ENCODE measurements at places on chromosomes 2 and 18.

DNA sequence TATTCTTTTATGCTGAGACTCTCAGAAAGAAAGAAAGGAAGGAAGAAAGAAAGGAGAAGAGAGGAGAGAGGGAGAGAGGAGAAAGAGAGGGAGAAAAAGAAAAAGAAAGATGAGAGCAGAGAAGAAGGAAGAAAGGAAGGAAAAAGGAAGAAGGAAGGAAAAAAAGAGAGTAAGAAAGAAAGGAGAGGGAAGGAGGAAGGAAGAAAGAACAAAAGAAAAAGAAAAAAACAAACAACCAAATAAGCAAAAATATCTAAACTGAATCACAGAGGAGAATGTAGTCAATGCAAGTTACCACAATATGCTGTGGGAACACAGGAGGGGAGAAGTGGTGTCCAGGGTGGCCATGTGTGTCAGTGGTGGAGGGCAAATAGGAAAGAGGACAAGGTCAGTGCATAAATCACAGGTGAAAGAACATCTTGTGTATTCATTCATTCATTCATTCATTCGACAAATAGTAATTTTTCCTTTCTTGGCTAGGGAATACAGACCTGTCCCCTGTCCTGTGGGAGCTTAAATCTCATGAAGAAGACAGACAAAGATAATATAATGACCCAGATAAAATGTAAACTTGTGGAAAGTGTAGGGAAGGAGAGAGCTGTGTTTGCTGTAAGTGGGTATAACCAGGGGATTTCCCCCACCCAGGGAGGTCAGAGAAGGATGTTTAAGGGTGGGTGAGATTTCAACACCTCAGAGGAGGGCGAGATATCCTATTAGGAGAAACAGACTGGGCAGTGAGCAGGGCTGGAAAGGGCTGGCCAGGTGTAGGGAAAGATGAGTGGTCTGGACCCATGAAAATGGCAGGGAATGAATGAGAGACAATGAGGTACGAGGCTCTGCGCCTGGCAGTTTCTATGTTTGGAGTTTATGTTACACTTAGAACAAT, 50.7 kb downstream of the IL1R2 start:
- no peak for DNase-seq

DNA sequence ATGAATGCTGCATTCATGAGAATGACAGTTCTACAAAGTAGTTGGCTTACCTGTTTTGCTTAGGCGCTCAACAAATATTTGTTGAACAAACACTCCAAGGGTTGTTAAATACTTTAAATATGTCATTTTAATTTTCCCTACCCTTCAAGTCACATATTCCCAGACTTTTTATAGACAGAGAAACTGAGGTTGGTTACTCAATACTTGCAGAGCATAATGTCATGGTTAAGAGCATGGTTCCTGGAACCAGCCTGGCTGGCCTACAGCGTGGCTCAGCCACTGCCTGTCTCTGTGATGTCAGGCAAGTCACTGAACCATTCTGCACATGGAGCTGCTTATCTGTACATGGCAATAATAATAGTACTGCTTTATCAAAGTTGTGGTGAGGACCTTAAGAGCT, 120.0 kb upstream of the STK17B start:
- no peak for DNase-seq

- no peak for DNase-seq
Observed at GRCh38 chr2:71250935-71251334, 24.0 kb upstream of the PAIP2B start.

DNA sequence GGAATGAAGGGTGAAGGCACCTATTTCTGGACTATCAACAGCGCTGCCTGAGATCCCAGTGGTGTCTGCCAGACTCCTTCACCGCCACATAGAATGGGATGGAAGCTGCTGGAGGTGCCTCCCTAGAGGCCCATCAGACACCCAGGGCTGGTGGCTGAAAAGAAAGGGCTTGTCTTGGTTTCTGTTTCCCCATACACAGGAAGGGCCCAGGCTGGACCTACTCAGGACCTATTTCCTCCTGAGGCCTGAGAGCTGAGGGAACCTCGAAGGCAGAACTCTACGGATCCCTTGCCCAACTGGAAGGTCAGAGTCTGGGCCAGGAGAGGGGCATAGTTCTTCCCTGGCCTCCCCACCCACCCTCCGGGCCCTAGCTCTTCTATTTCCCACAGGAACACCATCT, 2.9 kb upstream of the CLEC4F start:
- DNase-seq, result no peak

DNA sequence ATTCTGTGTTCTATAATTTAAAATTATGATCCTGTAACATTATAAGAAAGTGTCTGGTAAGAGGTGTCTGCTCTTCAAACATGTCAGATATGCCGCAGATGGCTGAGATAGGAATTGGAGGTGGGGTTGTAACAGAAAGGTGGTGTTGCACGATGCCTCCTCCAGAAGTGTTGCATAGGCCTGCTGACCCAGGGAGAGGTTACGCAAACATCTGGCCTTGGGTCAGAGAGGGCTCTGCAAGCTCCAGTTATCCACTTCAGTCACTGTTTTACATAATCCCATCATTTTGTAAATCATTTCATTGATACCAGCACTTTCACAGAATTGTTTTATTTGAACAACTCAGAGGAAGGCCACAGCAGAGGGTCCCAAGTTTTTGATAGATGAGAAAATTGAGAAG, 256.5 kb downstream of the OSR1 start:
- DNase-seq, result no peak

DNA sequence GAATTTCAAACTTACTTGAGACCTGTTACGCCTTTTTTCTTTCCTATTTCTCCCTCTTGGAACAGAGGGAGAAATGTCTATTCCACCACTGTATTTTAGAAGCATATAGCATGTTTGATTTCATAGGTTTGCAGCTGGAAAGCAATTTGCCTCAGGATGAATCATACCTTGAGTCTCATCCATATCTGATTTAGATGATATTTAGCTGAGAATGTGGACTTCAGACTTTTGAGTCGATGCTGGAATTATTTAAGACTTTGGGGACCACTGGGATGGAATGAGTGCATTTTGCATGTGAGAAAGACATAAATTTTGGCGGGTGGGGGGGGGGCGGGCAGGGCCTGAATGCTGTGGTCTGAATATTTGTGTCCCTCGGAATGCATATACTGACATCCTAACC, 282.7 kb upstream of the STON1 start:
- no peak for DNase-seq

- peak; percentile 59 for DNase-seq
Observed at GRCh38 chr2:233331536-233331935, 22.8 kb upstream of the DGKD start.

GRCh38 chr2:3446381-3446780, 66.9 kb downstream of the TRAPPC12 start:
- no peak for DNase-seq

DNA sequence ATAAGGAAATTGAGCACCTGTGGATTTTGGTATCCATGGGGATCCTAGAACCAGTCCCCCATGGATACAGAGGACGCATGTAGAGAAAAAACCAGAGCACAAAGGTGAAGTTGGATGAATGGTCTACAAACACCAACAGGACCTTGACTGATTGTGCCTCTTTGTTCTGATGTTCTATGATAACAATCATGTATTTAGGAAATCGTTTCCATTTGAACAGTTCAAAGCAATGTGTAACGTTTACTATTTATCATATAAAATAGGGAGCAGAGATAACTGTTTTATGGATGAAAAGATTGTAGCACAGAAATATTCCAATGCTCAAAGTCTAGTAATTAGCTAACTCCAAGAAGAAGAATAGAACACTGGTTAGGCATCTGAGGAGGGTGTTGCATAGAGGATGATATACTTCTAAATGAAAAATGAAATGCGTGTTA, 116.3 kb upstream of the FN1 start:
- DNase-seq, result no peak

DNA sequence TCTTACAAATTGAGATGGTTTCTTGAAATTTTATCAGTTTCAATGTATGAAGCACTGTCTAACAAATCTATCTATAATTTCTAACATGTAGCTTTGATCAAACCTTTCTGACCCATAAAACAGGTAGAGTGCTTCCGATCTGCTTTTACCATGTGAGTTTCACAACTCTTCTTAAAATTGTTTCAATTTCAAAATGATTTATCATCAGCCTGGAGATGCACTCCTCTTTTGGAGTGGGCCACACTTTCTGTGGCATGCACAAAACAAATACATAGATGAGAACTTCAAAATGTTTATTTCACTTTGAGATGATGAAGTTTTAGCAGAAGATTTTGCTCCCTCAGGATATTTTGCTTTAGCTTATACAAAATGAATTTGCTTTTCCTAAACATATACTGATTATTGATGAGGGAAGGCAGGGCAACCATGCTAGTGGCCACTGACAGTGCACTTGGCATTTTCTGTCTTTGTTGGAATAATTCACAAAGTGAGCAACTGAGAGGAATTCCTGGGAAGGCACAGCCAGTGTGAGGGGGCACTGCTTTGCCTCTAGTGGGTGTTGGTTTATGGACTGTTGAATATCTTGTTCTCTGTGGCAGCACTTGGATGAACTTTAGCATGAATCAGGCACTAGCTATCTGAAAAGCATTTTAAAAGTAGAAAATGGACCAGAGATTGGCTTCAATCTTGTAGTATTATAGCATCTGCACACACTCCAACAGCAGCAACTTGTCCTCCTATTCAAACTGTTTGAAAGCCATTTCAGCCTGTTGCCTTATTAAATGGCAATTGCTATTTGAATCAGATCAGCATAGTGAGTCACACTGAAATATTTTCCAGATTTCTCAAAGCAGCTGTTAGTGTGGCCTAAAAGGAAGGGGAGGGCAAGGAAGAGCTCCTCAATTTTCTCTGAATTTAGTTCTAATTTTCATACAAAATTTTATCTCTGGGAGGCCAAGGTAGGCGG, 193.2 kb downstream of the CCDC85A start:
- no peak for DNase-seq

GRCh38 chr2:167844714-167845530, 402.5 kb downstream of the STK39 start:
- no peak for DNase-seq

DNA sequence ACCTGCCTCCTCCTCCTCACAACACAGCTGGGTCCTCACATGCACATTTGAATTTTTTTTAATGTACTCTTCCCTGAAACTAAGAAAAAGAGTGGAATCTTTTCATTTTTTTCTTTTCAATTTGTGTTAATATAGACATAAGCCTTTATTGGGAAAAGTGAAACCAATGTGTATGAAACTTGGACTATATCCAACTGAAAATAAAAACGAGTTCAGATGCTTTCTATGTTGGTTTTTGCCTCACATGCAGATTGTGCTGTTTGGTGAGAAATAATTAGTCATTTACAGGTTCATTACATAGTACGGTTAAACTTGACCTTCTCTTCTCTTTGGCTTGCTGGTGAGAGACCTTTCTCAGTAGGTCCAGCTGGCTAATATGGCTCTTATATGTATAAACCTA, 515.2 kb upstream of the FANCL start:
- no peak for DNase-seq

- DNase-seq, result no peak
Observed at GRCh38 chr2:43273529-43273928, 47.1 kb upstream of the ZFP36L2 start.

- DNase-seq, result no peak
Observed at GRCh38 chr18:48929941-48930713, 20.6 kb downstream of the SMAD7 start.

GRCh38 chr18:63476668-63477067, at the start of gene SERPINB5:
Gene SERPINB5 (plus strand): TSS chr18:63476958. CDS start chr18:63484429, 7,471 bp downstream.
- DNase-seq, result no peak

DNA sequence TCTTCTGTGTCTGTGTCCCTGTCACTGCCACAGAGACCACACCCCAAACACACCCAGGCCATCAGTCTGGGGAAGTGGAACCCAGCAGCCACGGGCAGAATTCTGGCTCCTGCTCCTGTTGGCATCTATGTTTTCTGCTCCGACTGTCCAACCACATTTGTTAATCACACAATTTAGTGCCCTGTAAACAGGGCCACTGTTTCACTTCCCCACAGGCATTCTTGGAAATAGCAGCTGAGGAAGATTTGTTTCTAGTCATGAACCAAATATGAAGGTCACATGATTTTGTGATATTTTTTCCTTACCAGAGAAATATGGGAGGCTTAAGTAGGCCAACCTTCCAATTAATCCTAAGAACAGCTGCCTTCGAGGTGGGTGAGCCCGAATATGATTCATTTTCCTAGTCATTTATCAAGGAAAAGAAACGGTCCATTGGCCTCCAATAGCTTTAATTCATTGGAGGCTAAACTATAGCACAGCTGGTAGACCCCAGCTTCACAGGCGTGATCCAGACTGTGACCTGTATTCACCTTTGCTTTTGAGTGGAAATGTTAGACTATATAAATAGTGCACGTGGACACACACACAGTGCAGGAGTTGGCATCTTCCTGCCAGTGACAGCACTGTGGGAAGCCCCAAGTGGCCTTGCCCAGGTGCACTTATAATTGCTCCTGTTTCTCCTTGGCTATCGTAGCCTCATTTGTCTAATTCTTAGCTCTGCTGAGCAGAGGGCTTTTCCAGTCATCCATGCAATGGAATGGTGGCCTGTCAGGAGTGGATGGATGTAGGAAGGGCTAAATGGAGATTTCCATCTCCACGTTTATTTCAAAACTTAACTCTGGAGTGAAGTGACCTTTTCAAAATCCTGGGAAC, 267.9 kb downstream of the LPIN1 start:
- no peak for DNase-seq

DNA sequence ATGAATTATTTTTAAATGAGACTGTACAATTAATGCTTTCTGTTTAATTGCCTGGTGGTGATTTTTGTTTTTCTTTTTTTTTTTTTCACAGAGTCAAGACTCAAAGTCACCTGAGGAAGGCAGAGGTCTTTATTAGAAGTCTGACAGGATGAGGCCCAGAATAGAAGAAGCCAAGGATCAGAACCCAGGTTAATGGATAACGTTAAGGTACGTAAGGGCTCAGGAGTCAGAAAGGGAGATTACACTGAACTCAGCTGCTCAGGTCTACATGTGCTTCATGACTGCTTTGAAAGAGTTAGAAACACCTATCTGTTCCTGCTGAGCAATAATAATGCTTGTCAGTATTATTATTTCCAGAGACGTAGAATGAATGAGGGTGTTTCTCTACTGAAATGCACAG, 196.5 kb downstream of the LRATD1 start:
- DNase-seq, result no peak

- no peak for DNase-seq
Observed at GRCh38 chr2:232075859-232076258, 114.3 kb downstream of the DIS3L2 start.

GRCh38 chr2:159449504-159450124, 163.1 kb upstream of the WDSUB1 start:
- DNase-seq, result no peak

Measured in T-helper 9 cell (primary cell).